Fibroblast of skin of scalp (primary cell): ENCODE measurements at places on chromosomes 3 and 15.

GRCh38 chr3:196121066-196121465 lies 39.2 kb upstream of the TFRC start:
- DNase-seq, result no peak

- peak; percentile 26 for DNase-seq
Measured at GRCh38 chr3:139629033-139629432, 48.7 kb downstream of the NMNAT3 start.

- no peak for DNase-seq
Measured at GRCh38 chr3:144865948-144866347, 894.3 kb downstream of the DIPK2A start.

DNA sequence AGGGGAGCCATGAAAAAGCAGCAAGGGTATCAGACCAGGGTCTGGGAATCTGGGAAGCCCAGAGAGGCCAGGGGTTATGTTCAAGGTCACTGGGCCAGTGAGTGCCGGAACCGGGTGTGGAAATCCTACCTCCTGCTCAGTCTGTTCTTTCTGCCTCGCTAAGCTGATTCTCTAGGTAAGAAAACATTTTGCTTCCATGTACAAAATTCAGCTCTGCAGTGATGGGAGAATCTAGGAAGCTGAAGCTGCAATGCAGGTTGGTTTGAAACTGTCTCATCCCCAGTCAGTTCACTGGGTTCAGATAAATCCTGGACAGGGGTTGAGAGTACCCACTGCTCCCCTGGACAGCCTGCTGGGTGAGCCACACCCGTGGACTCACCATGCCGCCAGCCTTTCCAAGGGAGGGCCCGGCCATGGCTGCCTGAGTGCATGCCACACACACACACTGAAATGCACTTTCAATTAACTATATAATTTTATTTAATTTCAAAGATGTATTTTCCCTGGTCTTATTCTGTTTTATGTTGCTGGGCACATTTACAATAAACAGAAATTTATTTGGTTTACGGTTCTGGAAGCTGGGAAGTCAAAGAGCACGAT lies 108.4 kb downstream of the CORO2B start:
- no peak for DNase-seq

DNA sequence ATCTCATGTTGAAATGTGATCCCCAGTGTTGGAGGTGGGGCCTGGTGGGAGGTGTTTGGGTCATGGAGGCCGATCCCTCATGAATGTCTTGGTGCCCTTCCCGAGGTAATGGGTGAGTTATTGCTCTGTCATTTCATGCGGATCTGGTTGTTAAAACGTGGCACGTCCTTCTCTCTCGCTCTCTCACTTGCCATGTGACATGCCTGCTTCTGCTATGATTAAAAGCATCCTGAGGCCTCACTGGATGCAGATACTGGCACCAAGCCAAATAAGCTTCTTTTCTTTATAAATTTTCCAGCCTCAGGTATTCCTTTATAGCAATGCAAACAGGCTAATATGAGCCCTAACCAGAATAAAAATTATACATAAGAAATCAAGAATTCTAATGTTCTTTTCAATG lies 31.7 kb upstream of the HACD2 start:
- no peak for DNase-seq

DNA sequence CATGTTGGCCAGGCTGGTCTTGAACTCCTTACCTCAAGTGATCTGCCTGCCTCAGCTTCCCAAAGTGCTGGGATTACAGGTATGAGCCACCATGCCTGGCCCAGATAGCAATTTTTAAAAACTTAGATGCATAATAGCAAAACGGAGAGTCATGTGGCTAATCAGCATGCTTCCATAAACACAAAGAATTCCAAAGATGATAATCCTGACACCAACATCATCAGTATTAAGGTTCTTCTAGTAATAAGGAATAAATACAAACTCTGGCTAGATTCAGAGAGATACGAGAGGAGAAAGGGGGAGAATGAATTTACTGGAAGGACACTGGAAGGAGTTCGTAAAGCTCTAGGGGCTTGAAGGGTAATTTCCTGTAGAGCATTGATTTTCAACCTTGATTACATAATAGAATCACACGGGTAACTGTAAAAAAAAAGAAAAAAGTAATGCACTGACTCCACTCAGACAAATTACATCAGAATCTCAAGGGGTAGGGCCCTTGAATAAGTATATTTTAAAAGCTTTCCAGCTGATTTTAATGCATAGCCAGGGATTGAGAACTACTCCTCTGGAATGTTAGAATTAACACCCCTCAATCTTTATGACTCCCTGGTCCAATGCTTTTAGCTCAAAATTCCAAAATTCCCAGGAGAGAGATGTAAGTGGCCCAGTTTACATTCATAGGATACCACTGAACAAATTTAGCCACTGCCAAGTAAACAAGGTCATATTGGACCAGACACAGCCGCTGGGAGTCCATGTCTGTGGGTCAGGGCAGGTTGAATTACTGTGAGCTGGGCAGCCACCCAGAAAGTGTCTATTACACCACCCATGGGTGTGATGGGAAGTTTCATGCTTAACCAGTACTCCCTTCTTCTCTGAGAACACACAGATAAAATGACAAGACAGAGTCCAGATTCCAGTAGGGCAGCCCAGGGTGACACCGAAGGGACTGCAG lies 243.9 kb downstream of the TBL1XR1 start:
- peak; percentile 92 for DNase-seq

- peak; percentile 85 for DNase-seq
Measured at GRCh38 chr15:94056314-94056713, 175.0 kb upstream of the MCTP2 start.

DNA sequence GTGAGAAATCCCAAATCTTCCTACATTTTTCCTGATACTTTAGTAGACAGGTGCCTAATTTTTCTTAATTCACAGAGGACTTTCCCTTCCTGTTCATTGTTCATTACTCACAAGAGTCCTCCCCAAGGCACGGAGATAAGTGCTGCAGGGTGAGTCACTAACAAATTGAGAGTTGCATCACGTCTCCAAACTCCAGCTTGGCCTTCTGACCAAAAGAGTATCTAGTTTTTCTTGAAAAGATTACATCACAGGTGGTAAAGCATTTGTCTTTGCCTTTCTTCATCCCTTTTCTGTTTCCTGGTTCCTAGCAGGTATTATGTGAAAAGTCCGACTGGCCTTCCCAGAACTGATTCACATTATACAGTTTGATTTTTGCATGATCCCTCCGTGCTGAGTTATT lies 24.9 kb upstream of the RASGRP1 start:
- DNase-seq, result peak; percentile 68

GRCh38 chr15:78147566-78147965 lies 1.6 kb upstream of the IDH3A start:
- DNase-seq, result no peak

GRCh38 chr3:195131176-195131575 lies 139.8 kb downstream of the XXYLT1 start:
- DNase-seq, result no peak

- no peak for DNase-seq
Measured at GRCh38 chr3:67388738-67389137, 265.7 kb downstream of the SUCLG2 start.

DNA sequence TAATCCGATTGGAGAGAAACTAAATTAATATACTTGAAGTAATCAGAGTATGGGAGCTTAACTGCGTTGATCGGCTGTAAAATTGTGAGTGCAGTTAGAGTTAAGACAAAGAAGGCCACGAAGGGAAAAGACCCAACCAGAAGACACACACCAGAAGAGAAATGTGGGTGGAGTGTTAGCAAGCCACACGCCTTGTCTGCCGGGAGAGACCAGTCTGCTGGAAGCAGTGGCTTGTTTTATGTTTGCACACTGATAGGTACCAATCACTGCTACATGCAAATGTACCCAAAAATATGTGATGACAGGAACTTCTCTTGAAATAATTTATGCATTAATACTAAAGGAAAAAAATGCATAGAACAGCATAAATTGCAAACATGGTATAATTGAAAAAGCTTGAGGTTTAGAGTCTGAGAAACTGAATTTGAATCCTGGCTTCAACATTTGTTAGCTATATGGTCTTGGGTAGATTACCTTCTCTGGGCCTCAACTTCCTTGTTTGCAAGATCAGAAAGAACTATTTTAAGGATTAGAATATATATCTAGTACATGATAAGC lies 23.1 kb downstream of the EEFSEC start:
- no peak for DNase-seq

DNA sequence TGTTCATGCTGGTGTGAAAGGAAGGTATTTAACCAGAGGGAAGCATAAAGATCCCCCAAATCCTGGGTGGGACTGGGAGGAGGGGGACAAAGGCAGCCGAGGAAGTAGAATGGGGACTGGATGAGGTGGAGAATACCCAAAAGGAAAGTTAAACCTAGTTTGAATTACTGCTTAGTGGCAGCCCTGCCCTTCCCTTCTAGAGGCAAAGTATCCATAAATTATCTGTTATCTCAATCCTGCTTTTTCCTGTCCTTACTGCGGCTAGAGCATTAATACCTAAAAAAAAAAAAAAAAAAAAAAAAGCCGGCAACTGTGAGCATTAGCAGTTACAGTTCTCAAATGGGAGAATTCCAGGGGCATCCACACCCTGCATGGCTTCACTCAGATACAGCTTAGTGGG lies 139.0 kb downstream of the RYR3 start:
- DNase-seq, result no peak

DNA sequence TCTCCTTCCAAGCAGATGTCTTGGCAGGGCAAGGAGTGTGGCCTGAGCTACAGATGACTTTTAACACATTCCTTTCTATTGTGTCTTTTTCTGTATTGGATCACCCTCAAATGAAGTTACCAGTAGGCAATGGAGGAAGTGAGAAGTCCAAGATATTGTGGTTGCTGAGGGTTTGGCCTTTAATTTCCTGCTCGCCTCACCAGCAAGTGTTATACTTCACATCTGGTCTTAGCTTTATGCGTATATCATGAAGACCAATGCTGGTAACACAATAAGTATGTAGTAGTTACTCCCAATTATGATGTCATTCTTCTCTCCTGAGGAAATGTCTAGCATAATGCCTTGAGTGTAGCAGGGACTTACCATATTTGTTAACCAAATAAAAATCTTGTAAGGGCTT lies 179.9 kb downstream of the ZIC1 start:
- DNase-seq, result peak; percentile 47

DNA sequence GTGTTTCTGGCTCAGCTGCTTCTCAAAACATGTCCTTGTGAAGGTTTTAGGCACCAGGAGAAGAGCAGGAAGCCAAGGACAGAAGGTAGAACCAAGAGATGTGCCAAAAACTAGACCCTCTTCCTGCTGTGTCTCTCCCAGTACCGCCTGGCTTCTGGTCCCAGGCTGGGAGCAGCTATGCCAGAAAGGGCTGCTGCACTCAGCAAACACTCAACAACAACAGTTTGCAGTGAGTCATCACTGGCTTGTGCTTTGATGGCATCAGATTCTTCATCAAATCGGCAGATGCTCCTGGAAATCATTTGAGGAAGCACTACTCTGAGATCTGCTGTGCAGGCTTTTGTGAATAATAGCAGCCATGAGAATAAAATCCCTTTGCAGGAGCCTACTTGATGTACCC lies 63.2 kb downstream of the DGKG start:
- DNase-seq, result no peak
